ENCODE measurements at places on chromosomes 11 and 22. TPM values are rescaled to one million over a fixed set of nuclear protein-coding genes. Genes with fewer than 3 reads are reported as not detected.

DNA sequence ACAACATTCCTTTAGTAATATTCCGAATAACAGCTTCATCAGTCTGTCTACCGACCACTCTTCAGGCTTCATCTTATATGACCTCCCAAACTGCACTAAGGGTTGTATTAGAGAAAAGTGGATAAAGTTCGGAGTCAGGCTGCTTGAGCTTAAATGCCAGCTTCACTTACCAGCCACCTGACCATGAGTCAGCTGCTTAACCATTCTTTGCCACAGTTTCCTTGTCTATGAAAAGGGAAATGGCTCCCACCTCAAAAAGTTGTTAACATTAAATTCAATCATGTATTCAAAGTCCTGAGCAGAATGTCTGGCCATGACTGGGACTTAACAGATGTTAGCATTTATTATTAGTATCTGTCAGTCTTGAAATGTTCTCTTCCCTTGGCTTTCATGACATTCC is 20.9 kb downstream of the LIMK2 start:
- no peak for DNase-seq

DNA sequence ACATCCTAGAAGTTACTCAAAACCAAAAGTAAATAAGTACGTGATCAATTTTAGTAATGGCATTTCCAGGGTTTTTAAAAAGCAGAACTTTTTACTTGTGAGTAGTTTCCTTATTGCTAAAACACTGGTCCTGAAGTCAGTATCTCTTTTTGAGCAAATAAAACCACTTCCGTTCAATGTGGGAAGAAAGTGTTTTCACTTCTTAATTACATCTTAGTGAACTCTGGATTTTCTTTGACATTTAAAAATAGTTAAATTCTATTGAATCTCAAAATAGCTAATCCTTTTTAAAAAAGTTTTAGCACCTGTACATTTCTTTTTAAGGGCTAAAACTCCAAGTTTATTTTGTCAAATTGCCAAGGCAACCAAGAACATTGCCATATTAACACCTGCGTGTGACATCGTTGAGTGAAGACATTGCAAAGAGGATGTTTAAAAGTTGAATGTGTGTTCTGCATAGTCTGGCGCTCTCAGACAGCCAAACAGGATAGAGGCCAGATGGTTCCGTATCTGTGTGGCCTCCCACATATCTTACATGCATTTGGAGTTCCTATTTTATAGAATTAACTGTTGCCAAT is 17.2 kb upstream of the OR5B21 start:
- DNase-seq = no peak

- no peak for DNase-seq
Measured at GRCh38 chr22:46064228-46064965, 85.9 kb upstream of the PPARA start.

The KLHDC7B gene
- not detected for total RNA-seq
